NCI-H226 (cell line): ENCODE measurements at places on chromosomes 3 and 15.
A peak's percentile ranks its signal among the peaks of the same experiment; 100 is the strongest.

- DNase-seq = no peak
These were observed 39.3 kb downstream of the ITGB5 start for GRCh38 chr3:124847863-124848262.

DNA sequence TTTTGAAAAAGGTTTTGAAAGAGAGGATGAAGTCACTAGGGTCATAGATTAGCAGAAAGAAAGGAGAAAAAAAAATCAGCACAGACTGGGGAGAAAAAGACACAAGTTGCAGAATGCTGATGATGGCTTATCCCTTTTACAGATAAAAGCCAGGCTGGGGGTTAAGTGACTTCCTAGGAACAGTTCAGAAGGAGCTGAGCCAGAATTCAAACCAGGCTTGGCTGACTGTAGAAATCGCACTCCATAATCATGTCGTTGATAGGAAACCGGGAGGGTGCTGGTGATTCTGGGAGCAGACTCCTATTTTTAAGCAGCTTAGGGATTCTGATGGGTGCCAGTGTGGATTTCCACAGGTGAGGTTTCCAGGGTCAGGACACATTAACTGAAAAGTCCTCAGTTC is 159.5 kb upstream of the BHLHE40 start:
- DNase-seq = no peak

DNA sequence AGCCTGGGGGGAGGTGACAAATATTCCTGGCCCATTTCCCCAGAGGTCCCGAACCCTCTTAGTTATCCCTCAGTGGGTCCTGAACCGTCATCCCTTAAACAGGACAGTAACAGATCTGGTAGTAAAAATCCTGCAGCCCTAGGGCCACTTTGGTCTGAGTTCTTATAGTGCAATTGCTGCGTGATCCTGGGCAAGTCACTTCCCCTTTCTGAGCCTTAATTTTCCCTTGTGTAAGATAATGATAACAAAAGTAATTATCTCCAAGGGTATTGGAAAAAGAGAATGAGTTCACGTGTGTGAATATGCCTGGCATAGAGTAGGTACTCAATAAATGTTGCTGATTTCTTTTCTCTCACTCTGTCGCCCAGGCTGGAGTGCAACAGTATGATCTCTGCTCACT is 2.9 kb upstream of the JAGN1 start:
- DNase-seq = no peak

DNA sequence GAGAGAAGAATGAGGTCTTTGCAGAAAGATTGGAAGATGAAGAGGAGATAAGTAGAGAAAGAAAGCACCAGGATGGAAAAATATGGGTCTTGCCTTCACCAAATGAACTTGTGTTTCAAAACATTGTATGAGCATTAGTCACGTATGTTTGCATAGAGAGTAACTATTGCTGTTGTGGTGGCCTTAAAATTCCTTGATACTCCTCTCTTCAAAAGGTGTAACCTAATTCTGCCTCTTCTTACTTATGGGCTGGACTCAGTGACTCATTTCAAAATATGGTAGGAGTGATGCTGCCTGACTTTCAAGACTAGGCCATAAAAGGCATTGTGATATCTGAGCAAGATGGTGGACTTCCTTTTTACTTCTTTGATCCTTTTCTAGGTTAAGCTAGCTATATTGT is 228.7 kb upstream of the ZNF385D start:
- DNase-seq = peak; percentile 28

- no peak for DNase-seq
These were observed 125.0 kb downstream of the RAP2B start for GRCh38 chr3:153287017-153287416.
